ENCODE measurements at places on chromosomes 7 and 10.

GRCh38 chr7:147432079-147432478 lies 1158.5 kb upstream of the C7orf33 start:
- DNase-seq: peak; percentile 52

DNA sequence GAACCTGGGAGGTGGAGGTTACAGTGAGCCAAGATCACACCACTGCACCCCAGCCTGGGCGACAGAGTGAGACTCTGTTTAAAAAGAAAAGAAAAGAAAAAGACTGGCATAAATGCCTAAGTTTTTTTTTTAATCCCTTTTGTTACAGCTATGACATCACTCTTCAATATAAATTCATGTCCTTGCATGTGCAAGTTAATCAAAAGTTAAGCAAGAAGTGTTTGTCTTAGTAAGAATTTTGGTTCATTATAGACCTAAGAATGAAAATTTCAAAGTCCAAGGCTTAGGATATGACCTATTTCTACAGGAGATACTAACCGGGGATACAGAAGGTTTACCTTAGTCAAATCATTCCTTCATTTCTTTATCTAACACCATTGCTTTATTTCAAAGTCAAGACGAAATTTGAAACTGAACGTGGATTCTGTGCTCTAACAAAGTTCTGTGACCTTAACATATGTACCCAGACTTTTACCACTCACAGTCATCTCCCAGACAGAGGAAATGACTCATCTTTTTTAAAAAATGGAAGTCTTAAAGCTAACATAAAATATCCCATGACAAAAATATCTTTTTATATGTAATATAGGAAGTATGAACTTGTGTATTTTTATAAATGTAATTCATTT lies 29.3 kb upstream of the ITGB8 start:
- DNase-seq: no peak

GRCh38 chr10:121732656-121733445 lies 134.6 kb upstream of the FGFR2 start:
- peak; percentile 38 for DNase-seq

GRCh38 chr10:113341138-113341537 lies 211.7 kb upstream of the HABP2 start:
- DNase-seq: no peak

DNA sequence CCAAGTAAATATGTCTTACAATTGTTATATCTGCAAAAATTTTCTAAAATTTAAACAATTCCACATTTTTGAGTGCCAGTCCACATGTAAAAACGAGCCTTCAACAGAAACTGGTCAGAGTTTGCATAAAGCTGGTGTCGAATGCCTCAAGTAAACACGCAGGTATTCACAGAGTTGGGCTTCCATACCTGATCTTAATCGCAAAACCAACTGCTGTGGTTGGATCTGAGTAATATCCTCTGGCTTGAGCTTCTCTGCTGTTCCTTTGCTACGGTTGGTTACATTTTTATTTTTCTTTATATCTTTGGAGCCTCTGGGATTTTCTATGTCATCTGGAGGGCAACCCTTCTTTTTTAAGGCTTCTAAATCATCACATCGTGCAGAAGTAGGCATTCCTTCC lies 28.4 kb downstream of the ITGB1 start:
- DNase-seq: no peak

GRCh38 chr10:75765789-75766096 lies 334.3 kb downstream of the LRMDA start:
- no peak for DNase-seq
